Dermis blood vessel endothelial cell (primary cell): ENCODE measurements at places on chromosomes 3 and 15. TPM values are rescaled to one million over a fixed set of nuclear protein-coding genes. Genes with fewer than 3 reads are reported as not detected.

Gene CLDN18
- total RNA-seq = not detected in 2 replicates

Gene TMEM108
- 0.17 and 0.23 TPM in 2 replicates for total RNA-seq

Gene MYZAP
- total RNA-seq = 82.5 and 94.7 TPM in 2 replicates

Gene DET1
- total RNA-seq = 3.2 and 3.8 TPM in 2 replicates

Gene THOC7
- 41.9 and 61.8 TPM in 2 replicates for total RNA-seq

Gene FBLN2
- total RNA-seq = 9.4 and 16.5 TPM in 2 replicates

Gene ERICH6
- total RNA-seq = not detected in 2 replicates

Gene SOX2
- 0.05 TPM in 1 of 2 replicates, not detected in the other for total RNA-seq

Gene SNTN
- total RNA-seq = not detected in 2 replicates

Gene FRG2C
- total RNA-seq = not detected in 2 replicates

Gene IGF2BP2
- 30.0 and 61.2 TPM in 2 replicates for total RNA-seq

Gene SLC2A2
- not detected in 2 replicates for total RNA-seq

Gene REC114
- total RNA-seq = not detected in 2 replicates

Gene ASB7
- total RNA-seq = 23.3 and 23.7 TPM in 2 replicates

Gene CATSPER2
- 0.17 and 0.33 TPM in 2 replicates for total RNA-seq

Gene A4GNT
- not detected in 2 replicates for total RNA-seq

Gene MBD4
- 26.4 and 30.4 TPM in 2 replicates for total RNA-seq

Gene FGF12
- total RNA-seq = 1.2 and 1.3 TPM in 2 replicates

Gene AGBL1
- total RNA-seq = not detected in 2 replicates

Gene GCHFR
- 29.5 and 30.6 TPM in 2 replicates for total RNA-seq

Gene ARHGEF26
- total RNA-seq = 0.33 and 0.51 TPM in 2 replicates

Gene FES
- total RNA-seq = 110 and 134 TPM in 2 replicates

Gene AADACL2
- not detected in 2 replicates for total RNA-seq

Gene FANCD2
- total RNA-seq = 15.0 and 37.2 TPM in 2 replicates

Gene UROC1
- 0.19 TPM in 1 of 2 replicates, not detected in the other for total RNA-seq

Gene SATB1
- 12.1 and 20.1 TPM in 2 replicates for total RNA-seq

Gene DZIP1L
- total RNA-seq = 2.4 and 4.6 TPM in 2 replicates

Gene AADAC
- total RNA-seq = 0.19 TPM in 1 of 2 replicates, not detected in the other

Gene FRMD4B
- 112 and 117 TPM in 2 replicates for total RNA-seq

Gene SLCO3A1
- 0.47 and 1.2 TPM in 2 replicates for total RNA-seq

Gene IL17RC
- 20.4 and 25.4 TPM in 2 replicates for total RNA-seq

Gene ANKDD1A
- total RNA-seq = 5.6 and 5.8 TPM in 2 replicates

Gene TGM4
- 0.14 TPM in 1 of 2 replicates, not detected in the other for total RNA-seq

Gene VGLL3
- total RNA-seq = 0.33 and 1.0 TPM in 2 replicates

Gene MAP1A
- total RNA-seq = 0.33 and 0.34 TPM in 2 replicates

Gene SH2D7
- not detected in 2 replicates for total RNA-seq

Gene IGSF11
- 0.19 TPM in 1 of 2 replicates, not detected in the other for total RNA-seq

Gene FSTL1
- total RNA-seq = 524 and 719 TPM in 2 replicates

Gene ANKRD63
- not detected in 2 replicates for total RNA-seq

Gene MRAS
- total RNA-seq = 6.8 and 11.5 TPM in 2 replicates

Gene TRH
- not detected in 2 replicates for total RNA-seq

Gene LAMB2
- 995 and 1,289 TPM in 2 replicates for total RNA-seq

Gene PLCB2
- under 0.01 and 0.05 TPM in 2 replicates for total RNA-seq

Gene FAM43A
- 313 and 423 TPM in 2 replicates for total RNA-seq

Gene IMPG2
- total RNA-seq = 0.37 and 0.85 TPM in 2 replicates

Gene SPRED1
- 14.4 and 15.8 TPM in 2 replicates for total RNA-seq

Gene LIPH
- total RNA-seq = 0.19 TPM in 1 of 2 replicates, not detected in the other

Gene GOLGA8J
- 0.17 TPM in 1 of 2 replicates, not detected in the other for total RNA-seq

Gene KLHL40
- 0.17 TPM in 1 of 2 replicates, not detected in the other for total RNA-seq

Gene RAD51
- 4.8 and 10.7 TPM in 2 replicates for total RNA-seq

Gene AHSG
- total RNA-seq = 0.05 TPM in 1 of 2 replicates, not detected in the other

Gene CFAP91
- total RNA-seq = 0.14 and 0.34 TPM in 2 replicates

Gene TMC3
- total RNA-seq = 0.05 TPM in 1 of 2 replicates, not detected in the other
